ENCODE measurements at places on chromosomes 6 and 20.
A peak's percentile ranks its signal among the peaks of the same experiment; 100 is the strongest.

DNA sequence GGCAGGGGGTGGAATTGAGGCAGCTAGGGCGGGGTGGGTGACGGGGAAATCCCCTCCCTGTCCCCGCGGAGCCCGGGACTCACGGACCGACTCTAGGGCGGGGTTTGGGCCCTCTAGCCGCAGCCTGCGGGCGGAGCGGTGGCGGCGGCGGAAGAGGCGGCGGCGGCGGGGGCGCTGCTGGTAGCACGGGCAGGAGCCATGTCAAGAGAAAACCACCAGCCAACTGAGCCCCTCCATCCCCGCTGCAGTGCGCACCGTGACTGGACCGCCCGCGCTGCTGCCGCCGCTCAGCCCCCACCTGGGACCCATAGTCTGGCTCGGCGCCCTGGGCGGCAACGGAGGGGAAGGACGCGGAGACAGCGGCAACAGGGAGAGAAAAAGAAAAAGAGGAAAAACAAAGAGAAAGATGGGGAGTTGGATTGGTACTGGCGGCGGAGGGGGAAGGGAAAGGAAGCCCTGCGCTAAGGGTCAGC is 1.2 kb upstream of the C6orf62 start:
- peak; percentile 63 for DNase-seq

DNA sequence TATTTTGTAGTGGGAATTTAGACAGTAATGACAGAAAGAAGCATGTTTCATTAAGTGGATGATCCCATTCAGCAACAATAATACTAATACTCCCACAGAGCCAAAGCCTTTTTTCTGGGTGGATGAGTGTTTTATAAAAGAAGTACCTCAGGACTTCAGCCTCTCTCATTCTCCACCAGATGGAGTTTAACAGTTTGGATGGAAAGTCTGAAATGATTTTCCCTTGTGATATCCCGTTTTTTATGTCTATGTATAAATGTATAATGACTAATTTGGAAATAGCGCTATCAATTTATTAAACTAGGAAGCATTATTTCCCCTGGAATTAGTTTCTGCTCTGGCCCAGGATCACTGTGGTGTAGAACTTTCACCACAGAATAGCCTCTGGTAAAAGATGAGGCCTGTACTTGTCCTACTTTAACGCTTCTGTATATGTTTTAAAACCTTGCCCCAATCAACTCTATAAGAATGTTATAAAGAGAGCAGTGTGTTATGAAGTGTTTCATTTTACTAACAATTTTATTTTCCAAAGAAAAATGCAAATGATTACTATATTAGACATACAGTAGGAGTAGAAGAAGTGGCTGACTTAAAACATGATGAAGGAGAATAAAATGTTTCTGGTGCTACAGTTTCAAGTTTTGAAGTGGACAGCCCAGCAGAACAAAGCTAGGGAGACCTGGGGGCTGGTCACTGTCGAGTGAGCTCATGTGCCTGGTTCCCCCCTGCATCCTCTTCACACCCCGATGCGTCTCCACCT is 135.6 kb downstream of the HIVEP1 start:
- DNase-seq, result no peak

DNA sequence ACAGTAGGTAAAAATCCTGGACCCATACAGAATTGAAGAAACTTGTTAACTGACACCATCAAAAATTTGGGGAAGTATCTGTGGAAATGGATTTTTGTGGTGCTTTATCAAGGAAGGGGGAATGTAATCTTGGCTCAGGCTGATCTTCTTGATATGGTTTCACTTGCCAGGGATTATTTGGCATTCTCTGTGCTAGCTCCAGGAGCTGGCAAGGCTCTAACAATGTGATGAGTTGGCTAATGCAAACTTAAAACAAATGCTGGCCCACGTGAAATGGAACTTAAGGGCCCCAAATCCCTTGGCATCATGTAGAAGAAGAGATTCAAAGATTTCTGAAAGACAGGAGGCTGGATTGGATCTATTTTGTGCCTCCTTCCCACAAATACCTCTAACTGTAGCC is 13.1 kb downstream of the KCNS1 start:
- no peak for DNase-seq

- DNase-seq, result no peak
These were observed 78.2 kb upstream of the EEF1E1 start for GRCh38 chr6:8180327-8181159.

GRCh38 chr6:33433001-33433543 is 13.2 kb downstream of the SYNGAP1 start:
- no peak for DNase-seq

- no peak for DNase-seq
These were observed 23.2 kb upstream of the TXNDC5 start for GRCh38 chr6:7933794-7934193.

DNA sequence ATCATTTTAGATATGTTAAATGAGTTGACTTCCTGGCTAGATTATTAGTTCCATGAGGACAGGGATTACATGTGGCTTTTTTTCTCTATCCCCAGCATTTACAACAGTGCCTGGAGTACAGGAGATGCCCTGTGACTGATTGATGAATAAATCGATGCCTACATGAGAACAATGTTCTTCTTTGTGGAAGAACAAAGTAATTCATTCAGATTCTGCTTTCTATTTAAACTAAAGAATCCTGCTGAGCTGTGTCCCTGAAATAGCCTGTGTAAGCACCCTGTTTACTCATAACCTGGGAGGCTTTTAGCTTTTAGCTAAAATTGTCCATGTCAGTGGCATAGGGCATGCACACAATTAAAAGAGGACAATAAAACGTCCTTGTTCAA is 125.1 kb upstream of the BTBD3 start:
- no peak for DNase-seq

DNA sequence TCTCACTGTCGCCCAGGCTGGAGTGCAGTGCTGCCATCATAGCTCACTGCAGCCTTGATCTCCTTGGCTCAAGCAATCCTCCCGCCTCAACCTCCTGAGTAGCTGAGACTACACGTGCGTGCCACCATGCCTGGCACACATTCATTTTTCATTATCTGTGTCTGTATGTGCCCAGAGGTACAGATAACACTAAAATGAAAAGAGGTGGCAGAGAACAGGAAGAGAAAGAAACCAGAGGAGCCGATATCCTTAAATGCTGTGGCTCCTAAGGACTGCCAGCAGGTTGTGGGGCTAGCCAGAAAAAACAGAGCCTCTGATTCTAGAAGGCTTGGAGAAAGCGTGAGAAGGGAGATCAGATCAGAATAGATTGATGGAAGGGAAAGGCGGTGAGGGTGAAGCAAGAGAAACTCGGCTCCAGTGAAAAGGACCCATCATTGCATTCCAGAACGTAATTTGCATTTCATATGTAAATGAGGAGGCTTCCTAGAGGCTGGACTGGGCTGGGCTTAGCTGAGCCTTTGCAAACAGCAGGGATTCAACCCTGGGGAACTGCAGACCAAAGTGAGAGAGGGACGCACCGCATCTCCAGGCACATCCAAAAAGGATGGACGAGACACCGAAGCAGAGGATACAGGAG is 64.2 kb downstream of the GCNT2 start:
- no peak for DNase-seq

DNA sequence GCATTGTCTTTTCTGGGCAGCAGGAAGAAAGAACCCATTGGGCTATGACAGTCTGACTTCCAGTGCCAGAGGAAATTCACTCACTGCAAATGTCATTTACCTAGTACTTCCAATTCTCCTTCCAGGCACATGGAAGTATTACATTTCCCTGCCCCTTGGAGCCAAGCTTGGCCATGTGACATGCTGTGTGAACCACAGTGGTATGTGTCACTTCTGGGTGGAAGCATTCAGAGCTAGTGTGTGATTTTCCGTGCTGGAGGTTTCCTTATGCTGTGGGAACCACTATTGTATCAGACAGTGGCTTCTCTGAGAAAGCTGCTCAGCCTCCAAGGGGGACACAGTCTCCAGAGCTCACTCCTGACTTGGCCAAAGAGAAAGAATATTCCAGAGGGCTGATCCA is 387.6 kb downstream of the CDC5L start:
- no peak for DNase-seq

DNA sequence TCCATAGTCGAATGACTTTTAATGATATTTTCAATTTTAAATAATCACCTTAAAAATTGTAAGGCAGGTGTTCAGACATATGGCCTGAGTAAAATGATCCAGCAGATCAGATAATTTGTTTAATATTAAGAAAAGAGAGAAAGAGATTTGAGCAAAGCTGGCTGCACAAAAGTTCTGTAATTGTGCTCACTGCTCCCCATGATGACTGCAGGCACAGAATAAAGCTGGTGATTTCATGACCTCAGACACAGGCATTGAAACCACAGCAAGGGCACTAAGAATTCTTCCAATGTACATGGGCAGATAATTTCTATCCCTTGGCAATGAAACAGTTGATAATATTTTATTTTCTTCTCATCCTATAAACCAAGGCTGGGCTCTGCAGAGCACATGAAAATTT is 553.1 kb downstream of the NKAIN2 start:
- DNase-seq, result no peak

GRCh38 chr6:95185874-95186273 is 391.5 kb upstream of the MANEA start:
- no peak for DNase-seq

GRCh38 chr6:10425975-10426780 is 11.3 kb upstream of the TFAP2A start:
- DNase-seq, result no peak

DNA sequence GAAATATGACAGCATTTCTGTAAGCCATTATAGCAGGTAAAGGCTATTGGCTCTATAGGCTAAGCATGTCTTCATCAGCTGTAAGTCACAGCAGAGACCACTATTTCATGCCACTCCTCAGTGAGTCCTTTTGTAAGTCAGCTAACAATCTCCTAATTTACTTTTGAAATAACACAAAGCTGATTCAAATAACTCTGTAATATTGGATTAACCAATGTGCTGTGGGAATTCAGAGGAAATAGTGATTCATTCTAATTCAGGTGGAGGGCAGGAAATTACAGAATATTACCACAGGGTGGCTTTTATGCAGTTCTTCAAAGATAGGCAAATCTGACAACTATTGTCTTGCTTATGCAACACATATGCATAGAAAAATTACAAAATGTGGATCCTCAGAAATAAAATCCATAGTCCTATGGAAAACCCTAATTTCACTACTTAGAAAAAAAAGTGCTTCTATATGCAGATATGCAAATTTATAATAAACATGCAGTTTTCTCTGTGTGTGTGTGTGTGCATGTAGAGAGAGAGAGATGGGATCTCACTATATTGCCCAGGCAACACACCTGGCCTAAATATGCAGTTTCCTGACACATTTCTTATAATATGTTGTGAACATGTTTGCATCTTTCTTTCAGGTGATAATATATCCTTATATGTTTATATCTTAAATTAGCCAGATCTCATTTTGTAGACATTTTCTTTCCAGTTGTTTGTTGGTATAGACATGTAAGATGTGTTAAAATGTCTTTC is 4.8 kb upstream of the SMIM28 start:
- no peak for DNase-seq

GRCh38 chr20:38426006-38426897 is 8.9 kb downstream of the SNHG17 start:
- DNase-seq, result no peak

- DNase-seq, result no peak
These were observed 45.1 kb upstream of the SLC22A23 start for GRCh38 chr6:3501826-3502500.

GRCh38 chr20:3239026-3239866 is at the start of gene SLC4A11:
Gene SLC4A11 (minus strand): TSS chr20:3239190. CDS start chr20:3239137, 53 bp downstream.
- no peak for DNase-seq

GRCh38 chr20:37436527-37437186 is 84.4 kb upstream of the NNAT start:
- DNase-seq, result no peak

DNA sequence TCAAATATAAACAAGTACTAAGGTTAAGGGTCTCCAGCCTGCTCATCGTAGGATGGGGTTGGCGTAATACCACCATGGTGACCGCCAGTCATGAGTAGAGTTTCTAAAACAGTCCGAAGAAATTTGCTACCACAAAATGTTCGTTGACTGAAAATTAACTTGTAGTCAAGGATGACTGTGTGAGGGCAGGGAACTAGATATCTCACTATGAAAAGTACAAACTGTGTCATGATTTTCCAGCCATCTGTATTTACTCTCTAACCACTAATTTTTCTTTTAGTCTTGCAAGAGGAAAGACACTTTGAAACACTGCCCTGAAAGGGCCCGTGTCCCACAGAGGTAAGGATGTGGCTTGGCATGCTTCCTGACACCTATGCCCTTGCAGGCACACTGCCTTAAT is 99.7 kb downstream of the IRF4 start:
- no peak for DNase-seq

- DNase-seq, result no peak
These were observed 437.5 kb upstream of the RGS17 start for GRCh38 chr6:153568628-153569027.

- no peak for DNase-seq
These were observed 37.4 kb upstream of the RPL7L1 start for GRCh38 chr6:42841844-42842584.

- DNase-seq, result no peak
These were observed 75.4 kb downstream of the ELOVL5 start for GRCh38 chr6:53273370-53273769.

- DNase-seq, result no peak
These were observed at the start of gene CLVS2 for GRCh38 chr6:122995921-122996793. Gene CLVS2 (plus strand): TSS chr6:122996235. CDS start chr6:122997778, 1,543 bp downstream.

GRCh38 chr6:155444120-155444917 is 11.3 kb downstream of the NOX3 start:
- DNase-seq, result no peak

DNA sequence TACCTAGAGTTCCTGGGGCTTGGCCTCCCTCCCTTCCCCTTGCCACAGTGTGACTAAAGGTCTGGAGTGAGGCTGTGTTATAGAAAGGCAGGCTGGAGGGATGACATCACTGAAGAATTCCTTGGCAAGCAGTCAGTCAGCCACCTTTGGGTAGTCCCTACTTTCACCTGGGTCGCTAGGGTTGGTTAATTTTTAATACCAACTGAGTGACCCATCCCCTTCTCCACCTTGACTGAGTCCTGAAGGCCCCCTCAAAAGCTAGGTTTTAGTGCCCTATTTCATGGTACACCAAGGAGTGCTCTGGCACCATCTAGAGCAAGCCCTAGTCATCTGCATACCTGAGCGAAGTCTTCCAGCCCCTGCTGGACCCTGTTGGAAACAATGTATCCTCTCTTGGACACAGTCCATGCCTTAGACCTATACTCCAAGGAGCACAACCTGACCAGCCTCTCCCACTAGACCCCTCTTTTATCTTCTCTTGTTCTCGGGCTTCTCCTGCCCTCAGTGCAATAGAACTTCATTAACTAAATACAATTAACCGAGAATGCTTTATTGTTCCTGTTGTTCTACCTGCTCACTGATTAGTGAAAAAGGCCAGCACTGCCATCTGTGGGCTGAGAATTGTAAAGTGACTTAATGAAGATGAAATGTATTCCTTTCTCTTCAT is 44.6 kb downstream of the RIN2 start:
- DNase-seq, result no peak

- DNase-seq, result peak; percentile 37
These were observed 63.6 kb downstream of the GTF2H5 start for GRCh38 chr6:158231551-158232315.

GRCh38 chr20:25273541-25274358 is 25.9 kb downstream of the PYGB start:
- DNase-seq, result no peak

DNA sequence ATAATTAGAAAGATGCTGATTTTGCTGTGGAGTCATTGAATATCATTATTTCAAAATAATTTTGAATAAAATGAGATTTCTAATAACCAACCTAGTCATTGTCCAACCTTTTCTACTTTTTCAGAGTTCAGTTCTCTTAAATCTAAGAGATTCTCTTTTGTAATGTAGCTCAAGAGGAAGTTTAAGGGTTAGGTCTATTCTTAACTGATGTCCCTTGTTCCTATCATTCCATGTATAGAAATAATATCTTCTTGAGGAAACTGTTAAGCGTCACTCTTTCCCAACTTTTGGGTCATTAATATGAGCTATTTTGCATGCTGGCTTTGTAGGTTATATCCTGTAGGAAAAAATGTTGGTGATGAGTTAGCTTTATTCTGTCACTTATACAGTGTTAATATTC is 27.0 kb downstream of the RNF144B start:
- DNase-seq, result no peak

Measured in activated CD8-positive, alpha-beta memory T cell treated with anti-CD3 and anti-CD28 coated beads for 1 hour (primary cell).